RWPE2 (cell line): ENCODE measurements at places on chromosomes 4 and X.

DNA sequence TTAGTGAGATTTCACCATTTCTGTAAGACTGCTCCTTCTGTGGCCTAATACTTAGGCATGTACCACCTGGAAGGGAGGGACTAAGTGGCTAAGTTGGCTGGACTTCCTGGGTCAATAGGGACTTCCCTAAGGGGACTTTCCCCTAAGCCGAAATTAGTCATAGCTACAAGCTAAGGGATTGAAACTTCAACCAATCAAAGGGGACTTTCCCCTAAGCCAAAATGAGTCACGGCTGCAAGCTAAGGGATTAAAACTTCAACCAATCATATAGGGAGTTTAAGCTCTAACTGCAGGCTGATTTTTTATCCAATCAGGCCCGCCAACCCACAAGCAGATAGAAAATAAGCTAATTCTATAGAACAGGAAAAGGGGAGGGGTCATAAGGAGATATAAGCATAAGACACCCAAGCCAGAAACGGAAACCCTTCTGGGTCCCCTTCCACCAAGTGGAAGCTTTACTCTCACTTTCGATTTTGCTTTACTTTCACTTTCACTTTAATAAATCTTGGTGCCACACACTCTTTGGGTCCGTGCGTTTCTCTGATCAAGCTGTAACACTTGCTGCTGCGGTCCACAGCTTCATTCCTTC is 382.8 kb downstream of the KLHL4 start:
- DNase-seq, result no peak

DNA sequence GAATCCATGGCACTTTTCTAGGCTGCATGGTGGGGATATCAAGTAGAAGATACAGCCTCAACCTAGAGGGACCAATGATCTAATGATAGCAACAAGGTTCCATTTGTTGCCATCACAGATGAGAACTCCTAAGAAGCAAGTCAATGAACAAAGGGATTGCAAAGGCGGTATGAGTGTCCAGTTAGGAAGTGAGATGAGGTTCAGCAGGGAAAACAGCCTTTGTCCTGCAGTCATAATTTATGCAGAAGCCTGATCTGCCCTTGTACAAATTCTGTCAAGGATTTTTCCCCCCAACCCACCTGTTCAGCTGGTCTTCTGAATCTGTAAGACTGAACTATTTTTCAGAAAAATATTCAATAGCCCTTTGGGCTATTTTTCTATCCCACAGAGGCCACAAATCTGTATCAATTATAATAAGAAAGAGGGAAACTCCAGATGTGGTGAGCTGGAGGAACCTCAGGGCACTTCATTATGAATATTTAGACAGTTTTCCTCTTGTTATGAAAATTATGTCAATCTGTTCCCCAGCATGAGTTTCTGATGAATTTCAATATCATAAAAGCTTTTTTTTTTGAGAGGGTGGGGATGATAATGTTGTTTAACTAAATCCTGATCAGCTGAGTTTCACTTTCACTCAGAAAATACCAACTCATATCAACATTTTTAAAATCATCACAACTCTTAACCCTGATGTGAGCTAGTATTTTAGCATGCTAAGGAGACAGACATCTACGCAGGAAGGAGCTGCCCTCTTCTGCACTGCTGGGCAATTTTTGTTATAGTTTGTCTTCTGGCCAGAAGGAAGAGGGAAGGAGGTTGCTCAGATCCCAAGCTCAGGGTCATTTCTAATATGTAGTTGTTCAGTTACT is 127.2 kb upstream of the MAP3K15 start:
- DNase-seq, result no peak

DNA sequence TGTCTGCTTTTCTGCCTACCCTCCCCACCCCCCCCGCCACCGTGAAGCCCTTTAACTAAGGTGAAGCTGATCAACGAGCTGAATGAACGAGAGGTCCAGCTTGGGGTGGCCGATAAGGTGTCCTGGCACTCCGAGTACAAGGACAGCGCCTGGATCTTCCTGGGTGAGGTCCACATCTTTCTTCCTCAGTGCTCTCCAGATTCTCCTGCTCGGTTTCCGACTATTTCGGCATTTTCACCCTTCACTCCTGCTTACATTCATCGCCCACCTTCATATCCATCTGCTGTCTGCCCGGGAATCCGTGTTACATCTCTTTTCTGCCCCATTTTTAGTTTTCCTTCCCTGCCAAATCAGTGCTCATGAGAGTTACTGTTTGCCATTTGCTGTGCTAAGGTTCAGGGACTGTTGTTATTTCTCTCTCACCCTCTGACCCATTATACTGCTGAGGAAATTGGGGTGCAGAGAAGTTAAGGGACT is 459 bp downstream of the RBMX2 start:
- no peak for DNase-seq

DNA sequence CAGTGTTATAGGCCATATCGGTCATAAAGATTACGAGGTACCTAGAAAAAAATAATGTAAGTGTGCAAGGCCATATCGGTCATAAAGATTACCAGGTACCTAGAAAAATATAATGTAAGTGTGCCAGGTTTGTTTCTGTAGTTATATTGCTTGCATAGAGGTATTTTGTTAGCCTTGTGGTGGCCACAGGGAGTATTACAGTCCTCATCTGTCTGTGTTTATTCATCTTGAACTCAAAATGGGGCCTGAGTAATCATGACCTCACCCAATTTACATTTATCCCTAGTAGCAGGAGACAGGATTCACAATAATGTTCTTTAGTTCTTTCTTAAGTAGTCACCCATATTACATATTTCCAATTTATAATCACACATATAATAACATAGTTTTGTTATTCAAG is 459.7 kb downstream of the MID1IP1 start:
- DNase-seq, result no peak

DNA sequence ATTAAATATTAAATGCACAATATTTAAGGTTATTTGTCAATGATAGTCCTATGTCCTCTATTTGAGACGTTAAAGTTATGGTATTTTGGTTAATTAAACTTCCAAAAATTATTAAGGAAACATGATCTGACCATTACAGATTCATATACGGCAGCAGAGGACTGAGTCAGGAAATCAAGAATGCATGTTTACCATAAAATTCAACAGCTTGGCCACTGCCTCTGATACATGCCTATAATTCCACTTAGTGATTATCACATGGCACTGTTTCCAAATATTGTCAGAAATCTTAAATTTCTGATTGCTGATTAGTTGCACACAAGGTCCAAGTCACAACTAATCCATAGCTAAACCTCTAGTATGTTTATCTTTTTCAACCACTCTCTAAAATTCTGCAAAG is 232.2 kb upstream of the UGT8 start:
- DNase-seq, result no peak

DNA sequence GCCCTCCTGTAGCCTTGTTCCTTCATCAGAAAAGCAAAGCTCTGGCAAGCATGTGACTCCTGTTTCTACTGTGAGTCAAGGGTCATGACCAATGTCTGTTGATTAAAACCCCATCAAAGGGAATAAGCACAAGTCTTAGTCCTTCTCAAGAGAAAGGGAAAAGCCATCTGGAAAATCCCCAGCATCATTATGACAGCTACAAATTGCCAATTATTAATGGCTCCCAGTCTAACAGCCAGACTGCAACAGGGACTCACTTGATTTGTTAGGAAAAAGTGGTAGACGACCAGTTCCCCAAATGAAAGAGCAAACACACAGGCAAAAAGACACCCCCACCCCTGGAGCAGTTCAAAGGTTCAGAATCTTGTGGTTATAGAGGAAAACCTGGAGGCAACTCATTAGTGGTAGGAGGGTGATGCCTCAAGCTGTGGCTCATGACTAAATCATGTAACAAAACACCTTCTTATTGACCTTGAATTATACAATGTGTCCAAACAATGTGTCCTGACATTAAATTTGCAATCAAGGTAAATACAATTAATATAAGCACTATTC is 315.7 kb downstream of the HNRNPD start:
- DNase-seq, result no peak

- no peak for DNase-seq
Measured at GRCh38 chrX:107677501-107677901, 49.2 kb downstream of the PRPS1 start.

DNA sequence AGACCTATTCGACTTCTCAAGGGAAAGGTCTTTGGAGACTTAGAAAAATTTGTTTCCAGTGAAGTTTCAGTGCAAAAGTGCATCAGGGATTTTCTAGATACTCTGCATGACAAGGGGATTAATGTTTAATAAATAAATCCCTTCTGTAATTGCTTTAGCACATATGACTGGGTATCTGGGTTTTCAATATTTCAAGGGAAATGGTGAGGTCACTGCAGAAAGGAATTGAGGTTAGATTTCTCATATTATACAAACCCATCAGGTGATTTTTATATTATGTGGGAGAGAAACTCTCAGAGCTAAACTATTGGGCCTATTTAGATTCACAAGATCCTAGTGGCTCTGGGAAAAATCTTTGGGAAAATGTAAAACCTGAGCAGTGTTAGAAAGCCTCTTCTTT is 48.3 kb upstream of the SLC4A4 start:
- no peak for DNase-seq

DNA sequence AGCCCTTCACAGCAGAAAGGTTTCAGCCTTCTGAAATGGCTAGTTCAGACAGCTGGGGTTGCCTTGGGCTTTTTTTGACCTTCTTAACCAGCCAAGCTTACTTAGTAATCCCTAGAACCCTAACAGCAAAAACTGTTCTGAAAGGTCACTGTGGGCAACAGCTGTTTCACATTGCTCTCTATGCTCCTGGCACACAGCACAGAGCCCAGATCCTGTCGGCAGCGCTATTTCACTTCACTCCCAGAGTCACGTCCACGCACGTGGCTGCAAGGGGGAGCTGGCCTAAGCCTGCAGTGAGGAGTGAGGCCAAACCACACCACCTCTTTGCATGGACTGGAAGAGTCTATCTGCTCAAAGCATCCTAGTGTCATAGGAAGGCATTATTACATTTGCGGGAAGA is 32.0 kb upstream of the STS start:
- no peak for DNase-seq

GRCh38 chrX:36650622-36651021 is 357.5 kb upstream of the FAM47C start:
- DNase-seq, result no peak

GRCh38 chr4:181676546-181676945 is 566.7 kb upstream of the TENM3 start:
- DNase-seq, result no peak

DNA sequence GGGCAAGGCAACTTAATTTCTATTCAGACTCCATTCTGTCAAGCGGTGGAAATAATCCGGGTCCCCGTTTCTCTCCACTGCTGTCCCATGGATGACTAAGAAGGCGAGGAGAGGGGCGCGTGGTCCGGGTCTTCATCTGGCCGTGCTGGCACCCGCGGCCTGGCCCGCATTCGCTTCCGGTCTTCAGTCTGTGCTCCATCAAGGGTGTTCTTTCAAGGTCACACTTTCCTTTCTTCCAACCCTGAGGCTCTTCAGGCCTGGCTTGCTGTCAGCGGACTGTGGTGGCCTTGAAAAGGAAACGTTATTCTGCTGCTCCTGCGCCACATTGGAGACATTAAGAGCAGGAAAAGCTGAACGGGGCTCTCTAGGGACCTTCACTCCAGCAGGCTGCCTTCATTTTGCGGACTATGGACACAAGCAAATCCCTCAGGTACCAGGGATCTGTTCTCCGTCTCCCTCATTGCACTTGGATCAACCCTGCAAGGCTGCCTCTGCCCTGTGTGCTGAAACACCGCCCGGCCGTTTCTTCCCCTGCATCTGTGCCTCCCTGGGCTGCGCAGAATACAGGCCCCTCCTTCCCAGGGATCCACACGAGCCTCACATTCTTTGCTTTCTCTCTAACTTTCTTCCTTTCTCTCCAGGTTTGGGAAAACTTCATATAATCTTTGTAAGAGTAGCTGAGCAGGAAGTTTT is 5.7 kb upstream of the SLC25A4 start:
- no peak for DNase-seq

DNA sequence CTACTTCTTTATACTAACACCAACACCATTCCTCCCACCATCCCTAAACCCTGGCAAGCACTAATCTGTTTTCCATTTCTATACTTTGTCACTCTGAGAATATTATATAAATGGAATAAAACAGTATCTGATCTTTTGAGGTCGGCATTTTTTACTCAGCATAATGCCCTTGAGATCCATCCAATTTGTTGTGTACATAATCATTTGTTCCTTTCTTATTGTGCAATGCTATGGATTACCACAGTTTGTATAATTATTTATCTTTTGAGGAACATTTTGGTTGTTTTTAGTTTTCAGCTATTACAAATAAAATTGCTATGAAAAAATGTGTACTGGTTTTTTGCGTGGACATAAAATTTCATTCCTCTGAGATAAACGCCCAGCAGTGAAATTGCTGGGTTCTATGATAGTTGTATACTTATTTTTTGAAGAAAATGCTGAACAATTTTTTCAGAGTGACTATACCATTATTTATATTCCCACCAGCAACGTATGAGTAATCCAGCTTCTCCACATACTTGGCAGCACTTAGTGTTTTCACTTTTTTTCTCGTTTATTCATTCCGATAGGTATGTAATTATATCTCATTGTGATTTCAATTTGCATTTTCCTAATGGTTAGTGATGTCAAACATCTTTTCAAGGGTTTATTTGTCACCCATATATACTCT is 154.3 kb upstream of the DCAF8L1 start:
- DNase-seq, result no peak

DNA sequence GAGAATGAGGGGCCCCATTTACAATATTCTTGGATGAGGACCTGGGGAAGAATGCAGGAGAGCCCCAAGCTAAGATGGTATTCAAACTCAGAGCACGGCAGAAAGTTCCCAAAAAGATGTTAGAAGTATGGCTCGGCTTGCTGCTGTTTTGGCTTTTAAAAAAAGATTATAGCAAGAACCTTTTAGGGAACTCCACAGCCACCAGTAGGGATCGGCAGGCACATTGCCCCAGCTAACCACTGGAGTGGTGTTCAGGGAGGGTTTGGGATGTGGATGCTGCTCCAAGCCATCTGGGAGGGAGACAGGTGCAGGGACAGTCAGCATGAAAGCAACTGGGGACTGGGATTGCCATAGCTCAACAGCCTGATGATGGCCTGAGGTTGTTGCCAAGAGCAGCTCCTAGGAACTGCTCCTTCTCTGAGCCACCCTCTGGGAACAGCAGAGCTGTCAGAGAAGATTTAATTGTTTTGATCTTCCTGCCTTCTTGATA is 63.0 kb downstream of the SORBS2 start:
- no peak for DNase-seq
